ENCODE measurements at places on chromosomes 6 and 20. TPM values are rescaled to one million over a fixed set of nuclear protein-coding genes. Genes with fewer than 3 reads are reported as not detected.

DNA sequence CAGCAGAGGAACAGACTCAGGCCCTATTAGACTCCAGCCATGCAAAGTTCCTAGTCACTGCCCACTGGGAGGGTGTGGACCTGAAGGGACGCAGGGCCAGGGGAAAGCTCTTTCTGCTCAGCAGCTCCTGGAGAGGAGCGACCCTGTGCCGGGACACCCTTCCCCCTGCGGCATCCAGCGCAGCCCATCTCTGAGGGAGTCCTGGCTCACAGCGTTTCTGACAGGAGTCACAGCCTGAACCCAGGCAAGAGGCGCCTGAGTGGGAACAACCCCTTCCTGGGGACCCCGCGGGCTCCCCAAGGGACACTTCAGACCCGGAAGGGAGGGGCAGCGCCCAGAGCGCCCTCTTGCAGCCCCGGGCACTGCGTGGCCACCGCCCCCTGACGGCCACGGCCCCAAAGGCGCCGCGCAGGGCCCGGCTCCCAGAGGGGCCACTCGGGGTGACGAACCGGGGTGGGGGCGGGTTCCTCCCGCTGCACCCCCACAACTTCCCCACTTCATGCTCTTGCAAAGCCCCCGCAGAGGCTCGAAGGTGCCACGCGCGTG, 862 bp downstream of the UCKL1 start:
- DNase-seq: peak; percentile 36

DNA sequence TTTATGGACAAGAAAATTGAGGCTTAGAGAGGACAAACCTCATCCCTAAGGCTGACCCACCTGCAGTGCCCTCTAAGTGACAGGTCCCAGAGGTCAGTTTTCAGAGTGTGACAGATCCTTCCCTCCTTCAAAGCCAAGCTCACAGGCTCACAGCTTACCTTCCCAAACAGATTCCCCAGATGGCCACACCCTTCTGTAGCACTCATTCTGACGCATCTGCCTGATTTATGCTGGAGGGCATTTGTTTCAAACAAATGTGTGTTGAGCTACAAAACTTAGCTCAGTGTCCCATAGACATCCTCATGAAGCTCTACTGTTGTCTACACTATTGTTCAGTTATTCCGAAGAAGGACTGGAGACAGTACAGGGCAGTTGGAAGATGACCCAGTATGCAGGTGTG, 60.6 kb upstream of the RIN2 start:
- DNase-seq: no peak

DNA sequence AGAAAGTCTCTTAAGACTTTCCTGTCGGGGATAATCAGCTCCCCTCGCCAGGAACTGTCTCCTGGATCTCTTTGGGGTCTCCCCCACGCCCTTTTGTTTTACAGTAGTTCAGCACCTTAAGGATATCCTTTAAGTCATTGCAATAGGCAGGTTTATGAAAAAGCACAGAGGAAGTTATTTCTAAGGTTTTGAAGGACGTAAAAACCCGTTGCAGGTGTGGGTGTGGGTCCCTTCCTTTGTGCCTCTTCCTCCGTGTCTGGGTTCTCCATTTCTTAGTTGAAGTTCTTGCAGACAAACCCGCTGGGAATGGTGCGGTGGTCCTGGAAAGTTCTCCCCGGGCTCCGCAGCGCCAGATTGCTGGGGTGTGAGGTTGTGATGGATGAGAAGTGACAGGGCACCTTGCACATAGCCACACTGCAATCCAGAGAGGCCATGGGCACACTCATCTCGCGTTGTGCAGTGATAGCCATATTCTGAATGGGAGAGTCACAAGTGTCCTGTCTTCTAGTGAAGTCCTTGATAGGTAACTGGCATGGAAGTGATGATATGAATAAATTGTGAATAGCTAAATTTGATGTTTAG, 65.2 kb downstream of the GTF2H5 start:
- no peak for DNase-seq

Gene HLA-A
- 391 TPM for total RNA-seq

Gene PBOV1
- total RNA-seq: not detected

Gene PGC
- not detected for total RNA-seq

Gene IFNGR1
- total RNA-seq: 58.5 TPM

Gene SPACA1
- total RNA-seq: not detected

Gene ERVFRD-1
- total RNA-seq: not detected

Gene CDKAL1
- total RNA-seq: 11.3 TPM
